ENCODE measurements at places on chromosomes 5 and 9. TPM values are rescaled to one million over a fixed set of nuclear protein-coding genes. Genes with fewer than 3 reads are reported as not detected.
A peak's percentile ranks its signal among the peaks of the same experiment; 100 is the strongest.

The NOXA1 gene
- total RNA-seq: 0.17 TPM

The GCNT4 gene
- 0.23 TPM for total RNA-seq

The IL12B gene
- total RNA-seq: not detected

The SAXO1 gene
- total RNA-seq: 0.06 TPM

The TRAF2 gene
- total RNA-seq: 12.6 TPM

DNA sequence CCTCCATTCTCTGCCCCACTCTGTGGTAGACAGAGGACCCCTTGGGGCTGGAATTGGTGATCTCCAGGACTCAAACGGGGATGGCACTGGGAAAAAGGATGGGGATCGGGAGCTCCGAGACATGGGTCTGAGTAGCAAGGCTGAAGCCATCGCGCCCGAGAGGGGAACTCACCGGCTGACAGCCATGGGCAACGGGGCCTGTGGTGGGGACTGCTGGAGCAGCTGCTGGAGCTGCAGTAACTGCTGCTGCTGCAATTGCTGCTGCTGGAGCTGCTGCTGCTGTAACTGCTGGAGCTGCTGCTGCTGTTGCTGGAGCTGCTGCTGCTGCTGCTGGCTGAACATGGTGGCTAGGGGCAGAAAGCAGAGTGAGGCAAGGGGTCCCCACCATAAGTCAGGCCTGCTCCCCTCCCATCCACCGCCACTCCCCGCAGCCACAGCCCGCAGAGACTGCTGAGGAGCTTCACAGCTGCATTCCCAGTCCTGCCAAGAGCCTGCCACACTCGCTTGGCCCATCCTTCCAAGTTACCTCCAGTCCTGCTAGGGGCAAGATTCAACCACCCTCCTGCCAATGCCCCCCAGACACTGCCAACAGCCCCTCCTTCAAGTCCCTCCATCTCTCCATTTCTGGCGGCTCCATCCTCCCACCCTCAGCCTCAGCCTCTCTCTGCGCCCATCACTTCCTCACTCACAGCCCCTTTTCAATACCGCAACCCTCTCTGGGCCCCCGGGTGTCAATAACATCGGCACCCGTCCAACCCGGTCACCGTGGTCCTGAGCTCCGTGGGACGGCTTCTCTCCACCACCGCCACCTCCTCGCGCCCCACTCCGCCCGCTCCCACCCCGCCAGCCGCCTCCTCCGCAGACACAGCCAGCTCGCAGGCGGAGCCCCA lies 611 bp downstream of the CIZ1 start:
- DNase-seq: no peak

DNA sequence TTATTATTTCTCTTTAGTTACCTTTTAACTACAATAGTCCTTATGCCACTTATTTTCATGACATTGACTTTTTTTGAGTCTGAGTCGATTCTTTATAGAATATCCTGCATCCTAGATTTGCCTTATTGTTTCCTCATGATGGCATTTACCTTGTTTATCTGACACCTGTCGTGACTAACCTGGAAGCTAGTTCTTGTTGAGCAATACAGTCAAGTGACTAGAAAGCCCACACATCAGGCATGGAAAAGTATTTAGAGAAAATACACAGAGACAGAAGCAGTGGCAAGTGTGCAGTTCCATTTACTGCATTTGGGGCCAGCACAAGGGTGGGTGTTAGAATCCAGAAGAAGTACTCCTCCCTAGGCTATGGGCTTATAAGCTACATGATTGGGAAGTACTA lies 97.8 kb downstream of the ERMP1 start:
- no peak for DNase-seq

DNA sequence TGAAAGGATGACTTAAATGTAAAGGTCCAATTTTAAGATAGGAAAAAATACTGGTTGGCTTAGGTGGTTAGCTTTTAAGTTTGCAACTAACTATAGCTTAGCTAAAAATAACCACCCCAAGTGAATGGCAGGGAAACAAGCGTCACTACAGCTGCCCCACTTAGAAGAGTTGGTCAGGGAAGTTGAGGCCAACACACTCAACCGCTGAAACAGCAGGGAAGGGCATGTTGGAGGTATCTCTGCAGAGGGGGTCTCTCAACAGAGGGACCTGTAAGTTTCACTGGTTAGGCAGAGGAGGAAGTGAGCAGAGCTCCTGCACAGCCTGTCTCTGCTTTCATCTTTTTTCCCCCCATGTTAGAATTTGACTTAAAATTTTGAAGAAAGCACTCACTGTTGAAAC lies 75.3 kb downstream of the LHFPL2 start:
- no peak for DNase-seq

DNA sequence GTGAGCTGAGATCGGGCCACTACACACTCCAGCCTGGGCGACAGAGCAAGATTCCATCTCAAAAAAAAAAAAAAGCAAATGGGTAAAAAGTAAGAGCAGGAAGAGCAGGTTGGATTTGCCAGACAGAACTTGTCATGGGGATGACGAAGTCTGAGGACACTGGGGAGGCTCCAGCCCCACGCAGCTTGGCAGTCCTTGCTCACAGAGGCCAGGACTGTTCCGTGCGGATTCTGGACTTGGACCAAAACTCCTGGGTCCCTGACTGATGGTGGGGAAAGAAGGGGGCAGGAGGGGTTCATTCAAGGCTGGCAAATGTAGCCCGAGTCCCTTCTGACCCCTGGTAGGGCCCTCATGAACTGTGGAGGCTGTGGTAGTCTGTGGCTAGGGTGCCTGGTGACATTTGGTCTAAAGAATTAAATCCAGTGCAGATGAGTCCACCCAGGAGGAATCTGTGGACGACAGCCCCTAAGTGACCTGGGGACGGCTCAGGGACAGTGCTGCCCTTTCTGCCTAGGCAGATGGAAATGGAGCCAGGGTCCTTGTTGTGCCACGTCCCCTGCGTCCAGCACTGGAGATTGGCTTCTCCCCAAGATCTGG lies 3.1 kb downstream of the FGD3 start:
- no peak for DNase-seq

DNA sequence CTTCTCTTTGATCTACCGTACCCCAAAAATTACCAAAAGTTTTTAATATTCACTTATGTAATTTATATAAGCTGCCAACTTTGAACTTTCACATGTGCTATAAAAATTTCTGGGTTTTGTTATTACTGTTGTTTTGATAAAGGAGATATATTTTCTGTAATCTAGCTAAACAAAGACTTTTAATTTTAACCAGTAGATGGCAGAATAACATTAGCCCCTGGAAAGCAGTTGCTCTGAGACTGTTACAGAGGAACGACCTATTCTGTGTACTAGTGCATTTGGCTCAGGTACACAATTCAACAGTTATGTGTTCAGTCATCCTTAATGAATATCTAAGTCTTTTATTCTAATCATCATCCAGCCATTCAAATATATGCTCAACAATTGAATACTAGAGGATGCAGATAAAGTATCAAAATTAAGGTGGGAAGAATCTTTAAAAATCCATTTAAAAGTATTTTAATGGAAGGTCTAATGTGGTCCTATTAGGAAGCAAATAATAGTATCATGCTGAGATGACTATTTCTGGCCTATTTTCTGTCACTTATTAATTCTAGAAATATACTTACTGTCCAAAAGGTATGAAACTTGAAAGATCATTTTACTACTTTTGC lies 8.6 kb downstream of the KLHL9 start:
- DNase-seq: peak; percentile 41

DNA sequence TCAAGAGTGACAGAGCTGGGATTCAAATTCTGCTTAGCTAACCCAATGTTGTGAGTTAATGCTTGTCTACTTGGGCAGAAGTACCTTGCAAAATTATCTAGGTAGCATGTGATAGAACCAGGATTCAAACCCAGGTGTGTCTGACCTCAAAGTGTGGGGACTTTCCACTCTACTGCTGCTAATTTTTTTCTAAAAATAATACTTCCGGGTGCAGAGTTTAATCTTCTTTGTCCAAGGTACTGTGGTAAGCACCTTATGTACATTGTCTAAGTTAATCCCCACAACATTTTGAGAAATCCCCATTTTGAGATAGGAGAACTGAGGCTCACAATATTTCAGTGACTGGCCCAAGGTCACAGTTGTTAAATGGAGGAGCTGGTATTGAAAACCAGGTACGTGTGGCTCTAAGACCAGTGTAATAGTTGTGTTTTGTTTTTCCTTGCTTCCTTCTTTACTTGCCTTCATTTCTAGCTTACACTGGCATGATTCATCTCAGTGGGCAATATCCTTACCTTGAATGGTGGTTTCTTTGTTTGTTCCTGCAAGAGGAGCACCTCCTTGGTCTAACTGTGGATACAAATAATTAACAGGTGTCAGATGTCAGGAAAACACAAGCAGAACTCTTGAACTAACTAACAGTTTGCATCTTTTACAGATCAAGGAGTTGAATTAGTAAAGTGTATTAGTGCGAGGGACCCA lies 7.5 kb downstream of the ALDOB start:
- no peak for DNase-seq

- DNase-seq: peak; percentile 8
These were observed 53.4 kb upstream of the PTCH1 start for GRCh38 chr9:95570150-95570549.

GRCh38 chr9:115671963-115672305 lies 481.7 kb upstream of the PAPPA start:
- no peak for DNase-seq

All from LHCN-M2 (cell line).